ENCODE measurements at places on chromosomes 2 and 18.

DNA sequence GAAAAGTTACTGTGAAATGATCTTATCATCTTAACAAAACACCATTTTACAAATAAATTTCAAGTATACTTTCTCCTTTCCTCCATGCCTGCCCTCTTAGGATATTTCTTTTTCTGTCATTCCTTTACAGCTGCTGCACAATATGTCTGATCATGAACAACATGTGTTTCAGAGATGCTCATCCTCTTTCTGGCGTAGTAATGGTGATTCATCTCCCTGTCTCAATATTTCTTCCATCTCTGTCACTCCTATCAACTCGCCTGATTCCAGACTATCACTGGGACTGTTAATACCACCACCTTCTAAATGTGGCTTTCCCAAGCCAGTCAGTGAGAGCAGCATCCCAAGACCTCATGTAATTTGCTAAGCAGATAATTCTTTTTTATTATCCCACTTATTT lies 290.5 kb downstream of the GULP1 start:
- DNase-seq = no peak

GRCh38 chr18:904218-905090 lies at the start of gene ADCYAP1:
Gene ADCYAP1 (plus strand): TSS chr18:904871. CDS start chr18:905387, 516 bp downstream.
- no peak for DNase-seq

DNA sequence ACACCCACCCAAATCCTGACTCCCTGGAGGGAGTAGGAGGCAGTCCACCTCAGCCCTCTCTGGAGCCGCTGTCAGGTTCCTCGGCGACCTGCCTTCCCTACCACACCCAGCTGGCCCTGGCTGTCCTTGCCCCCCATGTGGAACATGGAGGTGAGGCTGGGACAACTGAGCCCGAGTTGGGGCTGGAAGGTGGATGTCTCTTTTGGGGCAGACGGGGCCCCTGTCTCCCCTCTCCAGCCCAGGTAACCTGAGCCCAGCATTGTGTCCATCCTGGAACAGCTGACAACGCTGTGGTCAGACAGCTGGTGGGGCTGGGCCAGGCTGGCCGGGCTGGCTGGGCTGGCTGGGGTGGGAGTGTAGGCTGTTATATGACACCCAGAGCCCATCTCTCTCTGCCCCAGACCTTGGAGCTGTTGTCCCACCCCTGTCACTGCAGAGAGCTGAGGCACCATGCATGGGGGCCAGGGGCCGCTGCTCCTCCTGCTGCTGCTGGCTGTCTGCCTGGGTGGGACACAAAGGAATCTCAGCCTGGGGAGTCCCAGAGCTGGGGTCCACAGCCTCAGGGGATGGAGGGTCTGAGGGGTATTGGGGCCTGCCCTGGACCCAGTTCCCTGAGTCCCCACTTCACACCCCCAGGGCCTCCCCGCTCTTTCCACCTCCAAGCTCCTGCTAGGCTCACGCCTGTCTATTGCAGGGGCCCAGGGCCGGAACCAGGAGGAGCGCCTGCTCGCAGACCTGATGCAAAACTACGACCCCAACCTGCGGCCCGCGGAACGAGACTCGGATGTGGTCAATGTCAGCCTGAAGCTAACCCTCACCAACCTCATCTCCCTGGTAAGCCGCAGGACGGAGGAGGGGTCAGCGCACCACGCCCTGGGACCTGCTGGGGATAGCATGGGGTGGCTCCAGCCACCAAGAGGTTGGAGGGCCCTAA lies at the start of gene CHRNG:
CHRNG (plus strand) TSS at position 395 of the 934 bp plus-strand sequence; CDS start at position 451, 56 bp downstream.
- DNase-seq = no peak

GRCh38 chr2:111182121-111182520 lies 61.4 kb downstream of the BCL2L11 start:
- no peak for DNase-seq

- no peak for DNase-seq
Measured at GRCh38 chr2:153287109-153287801, 191.3 kb downstream of the RPRM start.

DNA sequence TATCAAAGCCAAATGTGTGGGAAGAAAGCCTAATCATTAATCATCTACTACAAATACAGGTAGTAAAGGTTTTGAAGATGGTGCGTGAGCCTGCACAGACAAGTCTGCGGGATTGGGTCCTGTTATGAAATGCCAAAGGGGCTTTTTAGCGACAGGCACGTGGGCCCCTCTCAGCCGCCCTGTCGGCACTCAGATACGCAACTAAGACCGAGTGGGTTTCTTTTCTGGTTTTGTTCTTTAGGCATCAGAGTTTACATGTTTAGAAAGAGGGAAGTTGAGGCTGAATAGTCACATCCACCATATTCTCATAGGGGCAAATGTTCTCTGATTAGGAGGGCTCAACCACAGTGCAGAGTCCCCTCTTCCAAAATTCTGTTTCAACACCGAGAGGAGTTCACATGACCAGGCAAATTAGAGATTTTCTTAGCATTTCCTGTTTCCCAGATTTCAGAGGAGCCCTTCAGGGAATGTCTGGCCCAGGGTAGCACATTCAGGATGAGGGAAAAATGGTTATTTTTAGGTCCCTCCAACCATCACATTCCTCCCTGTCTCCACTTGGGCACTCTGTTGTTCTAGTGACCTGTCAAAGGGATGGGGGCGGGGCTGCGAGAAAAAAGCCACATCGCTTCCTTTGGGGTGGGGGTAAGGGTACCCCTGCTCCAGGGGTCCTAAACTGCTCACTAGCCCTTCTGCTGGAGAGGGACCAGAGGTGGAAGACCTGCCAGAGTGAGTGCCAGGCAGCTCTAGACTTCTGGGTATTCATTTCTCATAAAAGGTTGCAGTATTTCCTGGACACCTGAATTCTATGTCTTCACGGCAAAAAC lies 159.2 kb downstream of the BCL2 start:
- peak; percentile 35 for DNase-seq

DNA sequence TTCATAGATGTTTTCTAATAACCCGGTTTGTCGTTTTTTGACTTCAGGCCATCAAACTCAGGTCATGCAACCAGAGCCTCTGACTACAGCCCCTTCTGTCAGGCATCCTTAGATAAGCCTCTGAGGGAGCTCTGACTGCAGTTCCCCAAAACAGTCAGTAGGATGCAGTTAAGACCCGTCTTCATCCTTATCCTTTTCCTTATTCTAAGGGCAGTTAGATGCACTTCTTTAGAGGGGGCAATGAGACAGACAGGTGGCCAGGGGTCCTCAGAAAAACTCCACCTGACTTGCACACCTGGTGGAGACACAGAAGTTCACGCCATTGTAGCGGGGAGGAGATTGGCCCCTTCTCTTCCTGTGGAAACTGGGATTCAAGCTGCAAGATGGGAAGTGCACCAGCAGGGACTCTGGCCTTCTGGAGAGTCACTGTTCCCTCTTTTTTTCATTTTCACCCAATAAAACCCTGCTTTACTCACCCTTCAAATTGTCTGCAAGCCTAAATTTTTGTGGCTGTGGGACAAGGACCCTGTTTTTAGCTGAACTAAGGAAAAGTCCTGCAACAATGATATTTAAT lies 104.8 kb upstream of the TFPI start:
- DNase-seq = no peak

DNA sequence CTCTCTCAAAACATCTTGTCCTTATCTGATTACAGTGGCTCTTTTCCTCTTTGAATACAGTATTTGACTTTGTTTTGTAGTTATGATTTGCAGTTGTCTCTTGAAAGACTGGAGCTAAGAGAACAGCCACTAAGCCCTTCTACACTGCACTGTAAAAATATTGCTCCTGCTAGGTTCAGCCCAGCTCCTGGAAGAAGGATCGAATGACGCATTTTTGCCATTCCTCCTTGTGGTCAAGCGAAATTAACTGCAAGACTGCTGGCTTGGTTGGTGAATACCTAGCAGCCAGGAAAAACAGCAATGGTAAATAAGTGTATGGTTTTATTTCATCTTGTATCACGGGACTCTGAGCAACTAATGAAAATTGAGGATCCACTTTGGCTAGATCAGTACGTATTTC lies 407.8 kb upstream of the CDH2 start:
- DNase-seq = no peak

- DNase-seq = no peak
Measured at GRCh38 chr2:205714058-205714776, 31.9 kb downstream of the NRP2 start.

DNA sequence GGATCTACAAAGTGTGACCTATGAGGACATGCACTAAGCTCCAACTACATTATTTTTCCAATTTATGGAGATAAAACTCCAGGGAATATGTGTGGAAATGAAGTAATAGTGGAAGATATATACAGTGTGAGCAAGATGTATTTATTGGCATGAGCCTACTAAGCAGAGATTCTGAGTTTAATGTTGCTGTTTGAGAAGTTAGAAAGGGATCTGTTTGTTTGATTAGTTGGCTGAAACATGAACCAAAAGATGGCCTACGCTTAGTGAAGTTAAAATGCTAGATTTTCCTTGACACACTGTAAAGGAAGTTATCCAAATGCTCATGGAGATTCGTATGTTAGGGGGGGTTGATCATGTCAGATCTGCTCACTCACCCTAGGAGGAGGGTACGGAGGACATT lies 621.7 kb downstream of the TMEM182 start:
- no peak for DNase-seq

GRCh38 chr2:214484701-214485100 lies 73.8 kb downstream of the VWC2L start:
- no peak for DNase-seq

DNA sequence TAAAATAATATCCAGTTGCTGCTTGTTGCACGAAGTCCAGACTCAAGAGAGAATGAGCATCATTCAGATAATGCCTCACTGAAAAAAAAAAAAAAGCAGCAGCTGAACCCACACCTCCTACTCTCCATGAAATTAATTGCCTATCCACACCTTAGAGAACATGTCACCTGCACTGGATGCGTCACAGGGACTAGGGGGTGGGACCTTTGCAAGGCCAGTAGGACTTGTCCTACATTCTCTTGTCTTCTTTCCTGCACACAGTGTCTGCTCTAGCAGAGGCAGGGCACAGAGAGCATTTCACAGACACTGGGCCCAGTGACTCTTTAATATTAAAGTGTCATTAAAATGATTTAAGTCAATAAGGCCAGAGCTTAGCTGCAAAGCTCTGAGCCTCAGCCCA lies at the start of gene ABCA12:
ABCA12 (minus strand) TSS at position 148 of the 400 bp plus-strand sequence. CDS start 418 bp downstream, outside the sequence.
- DNase-seq = no peak

GRCh38 chr2:230227216-230227615 lies 1.7 kb downstream of the SP140 start:
- DNase-seq = no peak

Measured in stimulated activated CD4-positive, alpha-beta T cell treated with anti-CD3 and anti-CD28 coated beads, Interleukin-4, amount 100 ng/mL, for 1 hour (primary cell).